LHCN-M2 (cell line): ENCODE measurements at places on chromosomes 3 and 15.

- no peak for DNase-seq
Observed at GRCh38 chr15:85543741-85544155, 163.3 kb downstream of the AKAP13 start.

DNA sequence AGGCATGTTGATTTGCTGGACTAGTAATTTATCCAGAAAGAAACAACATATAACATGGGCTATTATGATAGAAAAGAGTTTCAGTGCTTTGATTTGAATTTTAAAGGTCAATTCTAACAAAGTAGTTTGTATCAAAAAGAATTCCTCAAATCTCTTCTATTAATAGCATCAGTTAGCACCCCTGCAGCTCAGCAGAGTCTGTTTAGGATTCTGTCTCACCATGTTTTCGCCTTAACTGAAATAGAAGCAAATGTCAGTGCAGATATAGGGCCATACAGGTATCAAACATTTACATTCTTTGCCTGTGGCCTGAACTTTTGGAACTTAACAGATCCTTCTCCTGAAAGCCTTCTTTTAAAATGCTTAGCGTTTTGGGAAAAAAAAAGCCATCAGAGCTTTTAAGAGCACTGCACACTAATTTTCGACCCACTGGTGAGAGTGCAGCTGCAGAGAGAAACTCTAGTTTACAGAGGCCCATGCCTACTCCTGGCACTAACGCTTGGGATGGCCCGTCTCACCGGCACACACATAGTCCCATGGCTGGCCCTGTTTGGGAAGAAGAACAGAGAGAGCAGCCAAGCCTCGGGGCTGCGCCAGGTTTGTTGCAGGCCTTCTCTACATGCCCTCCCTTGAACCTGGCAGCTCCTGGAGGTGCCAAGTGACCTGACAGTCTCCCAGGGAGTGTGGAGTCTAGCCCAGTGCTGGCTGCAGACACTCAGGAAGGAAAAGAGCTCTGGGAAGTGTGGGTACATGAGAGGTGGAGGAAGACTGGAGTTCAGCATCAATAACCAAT, 9.9 kb upstream of the PAQR9 start:
- DNase-seq, result no peak

- no peak for DNase-seq
Observed at GRCh38 chr3:72340476-72341379, 507.5 kb downstream of the SHQ1 start.

- DNase-seq, result peak; percentile 40
Observed at GRCh38 chr3:44862226-44862637, 520 bp downstream of the TMEM42 start.

DNA sequence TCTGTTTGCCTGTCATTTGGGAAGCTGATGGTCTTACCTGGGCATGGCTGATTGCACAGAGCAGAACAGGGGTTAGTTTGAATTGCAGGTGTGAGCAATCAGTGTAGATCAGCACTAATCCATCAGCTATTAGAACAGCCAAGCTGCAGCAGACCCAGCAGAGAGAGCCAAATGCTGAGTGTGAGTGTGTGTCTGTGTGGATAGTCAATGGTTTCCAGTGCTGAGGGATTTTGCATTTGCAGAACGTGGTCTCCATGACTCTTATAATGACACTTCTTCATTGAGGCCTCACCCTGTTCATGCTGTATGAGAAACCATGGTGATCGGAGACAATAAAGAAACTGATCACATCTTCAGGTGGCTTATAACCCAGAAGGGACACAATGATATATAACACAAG, 312.1 kb downstream of the SOX2 start:
- DNase-seq, result no peak

- no peak for DNase-seq
Observed at GRCh38 chr15:67186688-67187087, 67.8 kb downstream of the AAGAB start.

DNA sequence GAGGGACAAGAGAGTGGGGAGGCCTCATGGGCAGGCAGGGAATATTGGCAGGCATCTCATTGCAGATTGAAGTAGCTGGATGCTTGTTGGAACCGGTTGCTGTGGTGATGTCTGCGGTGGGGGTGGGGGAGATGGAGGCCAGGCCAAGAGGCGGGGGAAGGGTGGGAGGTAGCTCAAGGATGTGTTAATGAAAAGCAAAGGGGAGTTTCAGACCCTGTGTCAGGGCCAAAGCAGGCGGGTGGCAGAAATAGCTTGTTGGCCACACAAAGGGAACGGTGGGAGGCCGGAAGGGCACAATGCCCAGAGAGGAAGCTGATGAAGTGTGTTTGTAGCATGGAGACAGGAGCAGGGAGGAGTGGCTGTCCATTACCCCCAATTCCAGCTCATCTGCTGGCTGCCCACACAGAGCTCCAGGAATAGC, 28.0 kb downstream of the CCDC33 start:
- DNase-seq, result no peak

DNA sequence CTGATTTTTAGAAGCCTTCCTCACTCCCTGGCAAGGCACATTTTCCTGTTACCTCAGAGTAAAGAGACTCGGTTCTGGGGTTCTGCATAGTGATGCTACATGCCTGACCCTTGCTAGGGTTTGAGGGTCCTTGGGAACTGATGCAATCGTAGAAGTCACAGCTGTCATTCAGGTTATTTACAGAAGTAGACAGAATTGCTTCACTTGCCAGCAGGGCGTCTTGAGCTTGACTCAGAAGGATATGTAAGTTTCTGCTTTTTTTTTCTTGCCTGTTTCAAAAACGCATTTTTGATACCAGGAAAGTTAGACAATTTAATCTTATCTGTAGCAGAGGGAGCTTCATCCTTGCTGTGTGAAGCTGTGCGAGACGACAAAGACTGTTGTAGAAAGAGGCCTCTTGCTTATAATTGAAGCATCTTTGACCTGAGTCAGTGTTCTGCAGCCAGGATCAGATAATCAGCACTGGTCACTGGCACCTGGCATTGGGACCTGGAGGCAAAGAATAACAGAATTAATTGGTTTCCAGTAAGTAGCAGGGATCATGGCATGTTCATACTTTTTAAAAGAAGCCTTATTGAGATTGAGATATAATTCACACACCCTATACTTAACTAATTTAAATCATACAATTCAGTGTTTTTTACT, 24.8 kb downstream of the CACNA1D start:
- DNase-seq, result no peak

DNA sequence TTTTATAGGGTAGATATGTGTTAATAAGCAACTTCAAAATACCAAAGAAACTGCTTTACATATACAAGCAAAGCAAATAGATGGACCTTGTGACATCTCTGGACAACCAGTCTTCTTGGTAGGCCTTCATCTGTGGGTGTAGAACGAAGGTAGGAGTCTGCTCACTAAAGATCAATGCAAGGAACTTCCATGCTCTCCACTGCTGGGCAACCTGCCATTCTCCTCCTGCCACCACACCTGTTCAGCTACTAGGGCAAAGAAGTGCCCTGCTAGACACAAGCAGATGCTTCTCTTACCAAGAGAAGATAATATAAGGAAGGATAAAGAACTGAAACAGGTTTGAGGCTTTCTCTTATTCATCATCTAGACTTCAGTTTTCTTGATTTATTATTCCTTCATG, 12.6 kb downstream of the PPARG start:
- no peak for DNase-seq

DNA sequence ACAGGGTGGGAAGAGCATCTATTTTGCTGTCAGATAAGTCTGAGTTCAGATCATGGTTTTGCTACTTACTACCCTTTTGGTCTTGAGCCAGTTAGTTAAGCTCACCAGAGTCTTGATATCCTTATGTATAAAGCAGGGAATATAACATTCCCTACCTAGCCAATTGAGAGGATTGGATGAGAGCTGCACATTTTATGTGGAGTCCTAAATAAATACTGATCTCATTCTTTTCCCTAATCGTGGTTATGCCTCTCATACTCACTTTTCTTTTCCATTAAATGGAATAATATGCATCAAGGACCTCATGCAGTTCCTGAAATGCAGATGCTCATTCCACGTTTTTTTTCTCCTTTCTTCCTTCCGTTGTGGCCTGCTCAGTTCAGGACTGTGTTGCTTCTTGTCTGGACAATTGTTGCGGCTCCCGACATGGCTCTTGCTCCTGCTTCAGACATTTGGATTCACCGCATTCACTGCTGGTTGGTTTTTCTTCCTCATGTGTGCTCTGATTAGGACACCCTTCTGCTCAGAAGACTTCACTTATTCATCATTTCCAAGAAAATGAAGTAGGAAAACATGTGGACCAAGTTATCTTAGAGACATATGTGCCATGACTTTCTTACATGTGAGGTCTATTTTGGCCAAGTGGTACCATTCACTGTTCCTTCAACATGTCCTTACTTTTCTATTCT, 90.2 kb downstream of the NFKBIZ start:
- DNase-seq, result no peak

DNA sequence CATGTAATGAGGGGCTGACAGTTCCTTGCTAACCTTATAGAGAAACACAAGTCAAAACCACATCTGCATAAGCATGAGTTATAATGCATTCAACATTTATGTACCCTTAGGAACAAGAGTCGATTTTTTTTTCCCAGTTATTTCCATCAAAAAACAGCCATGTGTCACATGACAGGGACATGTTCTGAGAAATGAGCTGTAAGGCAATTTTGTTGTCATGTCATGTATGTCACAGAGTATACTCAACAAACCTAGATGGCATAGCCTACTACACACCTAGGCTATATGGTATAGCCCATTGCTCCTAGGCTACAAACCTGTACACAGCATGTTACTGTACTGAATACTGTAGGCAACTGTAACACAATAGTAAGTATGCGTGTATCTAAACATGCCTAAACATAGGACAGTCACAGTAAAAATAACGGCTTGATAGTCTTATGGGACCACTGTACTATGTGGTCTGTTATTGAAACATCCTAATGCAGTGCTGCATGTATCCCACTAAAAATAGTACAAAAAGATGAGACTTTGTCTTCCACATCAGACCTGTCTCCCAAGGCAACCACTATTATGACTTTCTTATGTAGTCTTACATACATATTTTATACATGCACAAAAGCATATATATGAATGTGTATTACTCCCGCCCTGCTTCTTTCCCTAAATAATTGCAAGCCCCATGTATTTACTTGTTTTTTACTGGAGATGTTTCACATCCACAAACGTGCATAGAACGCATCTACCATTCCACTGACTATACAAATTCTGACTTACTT, 34.9 kb downstream of the LINS1 start:
- no peak for DNase-seq

DNA sequence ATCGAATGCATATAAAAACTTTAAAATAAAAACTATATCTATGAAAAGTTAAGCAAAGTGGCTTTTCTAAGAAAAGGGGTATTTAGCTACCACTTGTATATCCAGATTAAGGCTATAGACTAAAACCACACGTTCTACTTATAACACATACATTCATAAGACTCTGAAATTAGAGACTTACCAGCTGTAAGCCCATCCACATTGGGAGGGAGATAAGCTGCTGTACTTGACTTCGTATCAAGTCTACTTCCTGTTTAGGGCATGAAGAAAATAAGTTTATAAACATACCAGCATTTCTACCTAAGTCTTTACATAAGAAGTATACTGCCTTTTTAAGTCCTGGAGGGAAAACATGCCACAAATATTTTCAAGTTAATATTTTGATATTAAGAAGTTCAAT, 27.7 kb downstream of the AQR start:
- DNase-seq, result no peak

DNA sequence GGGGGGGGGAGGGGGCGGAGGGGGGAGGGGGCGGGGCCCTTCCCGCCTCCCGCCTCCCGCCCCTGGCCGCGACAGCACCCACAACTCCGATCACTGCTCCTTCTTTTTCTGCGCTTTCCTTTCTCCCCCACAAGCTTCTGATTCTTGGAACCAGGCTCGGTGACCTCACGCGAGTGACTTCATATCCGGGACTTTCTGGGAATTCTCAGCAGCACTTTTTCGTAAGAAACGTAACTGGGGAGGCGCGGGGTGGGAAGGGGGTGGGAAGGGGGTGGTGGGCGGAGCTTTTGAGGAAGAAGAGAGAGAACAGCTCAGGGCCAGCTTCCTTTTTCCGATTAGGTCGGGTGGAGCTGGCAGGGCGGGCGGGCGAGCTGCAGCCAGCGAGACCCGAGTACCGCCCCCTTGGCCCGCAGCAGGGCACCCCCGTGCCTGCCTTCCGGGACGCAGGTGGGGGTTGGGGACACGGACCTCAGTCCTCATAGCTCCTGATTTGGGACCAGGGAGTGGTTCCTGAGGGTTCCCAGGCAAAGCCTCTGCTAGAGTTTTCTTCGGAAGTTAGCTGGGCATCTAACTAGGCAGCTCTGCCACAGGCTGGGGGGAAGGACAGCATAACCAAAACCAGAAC, 14.6 kb downstream of the XIRP1 start:
- DNase-seq, result peak; percentile 91

DNA sequence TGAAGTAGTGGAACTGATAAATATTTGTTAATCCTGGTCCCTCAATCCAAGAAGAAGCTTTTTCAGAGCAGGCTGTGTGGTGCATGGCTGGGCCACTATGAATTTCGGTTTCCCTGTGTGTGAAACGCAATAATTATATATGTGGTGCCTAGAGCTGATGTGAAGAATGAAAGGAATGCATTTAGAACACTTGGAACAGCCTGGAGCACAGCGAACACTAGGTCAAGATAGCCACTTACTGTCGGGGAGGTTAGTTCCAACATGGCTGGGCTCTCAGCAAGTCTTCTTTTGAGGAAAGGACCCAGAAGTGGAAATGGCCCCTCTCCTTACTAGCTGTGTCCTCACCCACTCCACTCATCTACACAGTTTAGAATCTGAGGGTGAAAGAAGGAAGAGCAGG, 245.7 kb downstream of the FHIT start:
- DNase-seq, result no peak

DNA sequence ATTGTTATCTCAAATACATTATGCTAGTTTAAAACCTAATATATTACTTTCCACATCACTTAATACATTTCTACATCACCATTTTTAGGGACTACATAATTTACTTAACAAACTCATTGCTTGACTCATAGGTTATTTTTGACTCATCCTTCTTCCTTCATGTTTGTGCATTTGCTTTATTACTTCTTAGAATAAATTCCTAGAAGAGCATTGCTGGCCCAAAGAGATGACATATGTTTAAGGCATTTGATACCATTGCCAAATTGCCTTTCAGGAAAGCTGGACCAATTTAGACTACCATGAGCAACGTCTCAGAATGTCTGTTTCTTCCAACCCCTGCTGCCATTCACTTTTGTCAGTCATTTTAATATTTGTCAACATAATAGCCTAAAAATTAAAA, 905.8 kb downstream of the IGSF11 start:
- no peak for DNase-seq

- DNase-seq, result peak; percentile 97
Observed at GRCh38 chr3:11145888-11146287, 8.4 kb upstream of the HRH1 start.

DNA sequence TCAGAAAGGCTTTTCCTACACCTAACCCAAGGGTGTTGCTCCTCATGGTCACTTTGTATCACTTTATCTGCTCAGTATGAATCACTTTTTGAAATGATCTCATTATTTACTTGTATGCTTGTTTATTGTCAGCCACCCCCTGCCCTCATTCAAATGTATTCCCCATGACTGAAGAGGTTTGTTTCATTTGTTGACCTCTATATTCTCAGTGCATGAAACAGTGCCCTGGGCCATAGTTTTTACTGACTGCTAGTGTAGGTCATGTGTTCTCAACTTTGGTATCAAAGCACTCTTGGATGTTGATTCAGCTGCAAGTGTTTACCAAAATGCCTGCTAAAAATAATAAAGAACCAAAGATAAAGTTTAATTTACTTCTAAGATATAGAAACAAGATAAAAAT, 381.7 kb upstream of the ARPP21 start:
- no peak for DNase-seq
